Foreskin melanocyte (primary cell): ENCODE measurements at places on chromosomes 3 and 15.
A peak's percentile ranks its signal among the peaks of the same experiment; 100 is the strongest.

GRCh38 chr3:195204360-195205163 is 66.4 kb downstream of the XXYLT1 start:
- peak; percentile 14 for DNase-seq

- no peak for DNase-seq
Observed at GRCh38 chr3:193857996-193858395, 265.0 kb downstream of the OPA1 start.

- DNase-seq = no peak
Observed at GRCh38 chr3:24663406-24663805, 168.8 kb upstream of the THRB start.

DNA sequence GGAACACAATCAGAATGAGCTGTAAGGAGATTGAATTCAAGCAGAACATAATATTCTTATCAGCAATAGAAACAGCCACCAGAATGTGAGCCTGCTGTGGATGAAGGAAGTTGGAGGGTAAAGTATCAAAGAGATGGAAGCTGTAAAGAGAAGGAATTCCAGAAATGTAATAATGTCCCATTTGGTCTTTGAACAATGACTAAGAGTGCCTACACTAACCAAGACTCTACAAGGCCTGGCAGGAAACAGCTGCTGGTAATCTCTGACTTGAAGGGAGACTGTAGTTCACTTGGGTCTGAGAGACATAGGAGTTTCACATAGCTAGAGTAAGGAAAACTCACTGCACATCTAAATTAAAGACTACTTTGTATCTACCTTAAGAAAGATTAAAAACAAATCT is 1176.0 kb upstream of the ALCAM start:
- peak; percentile 7 for DNase-seq
